Thoracic aorta (tissue), 2 donors: ENCODE measurements at places on chromosomes 12 and 14.
A peak's percentile ranks its signal among the peaks of the same experiment; 100 is the strongest.

DNA sequence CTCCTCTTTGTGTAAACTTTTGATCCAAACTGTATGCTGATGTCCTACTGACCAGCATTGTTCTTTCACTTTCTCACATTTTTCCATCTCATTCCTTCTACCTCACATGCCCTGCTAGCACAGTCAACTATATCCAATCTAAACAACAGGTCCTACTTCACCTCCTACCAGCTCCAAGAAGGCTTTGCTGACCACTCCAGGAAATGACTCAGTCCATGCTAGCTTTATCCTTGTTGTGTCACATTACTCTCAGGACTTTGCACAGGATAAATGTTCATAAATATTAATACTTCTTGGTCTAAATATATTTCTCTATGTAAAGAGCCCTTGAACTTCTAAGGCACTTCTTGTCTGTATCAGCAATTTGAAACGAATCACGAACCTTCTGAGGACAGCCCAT, 64.9 kb upstream of the PCED1B start:
- DNase-seq, result no peak

DNA sequence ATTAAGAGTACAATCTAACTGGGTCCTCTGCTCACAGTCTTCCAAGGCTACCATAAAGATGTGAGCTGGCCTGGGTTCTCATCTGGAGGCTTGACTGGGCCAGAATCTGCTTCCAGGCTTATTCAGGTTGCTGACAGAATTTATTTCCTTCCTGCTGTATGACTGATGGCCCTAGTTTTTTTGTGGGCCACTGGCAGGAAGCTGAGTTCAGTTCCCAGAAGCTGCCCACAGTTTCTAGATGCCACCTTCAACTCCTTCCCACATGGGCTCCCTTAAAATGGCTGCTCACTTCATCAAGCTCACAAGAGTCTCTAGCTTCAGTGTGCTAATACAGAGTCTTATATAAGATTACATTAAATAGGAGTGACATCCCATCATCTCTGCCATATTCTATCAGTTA, 121.7 kb upstream of the CAND1 start:
- DNase-seq, result no peak

- no peak for DNase-seq
Observed at GRCh38 chr14:39025810-39026627, 77.0 kb downstream of the SEC23A start.

DNA sequence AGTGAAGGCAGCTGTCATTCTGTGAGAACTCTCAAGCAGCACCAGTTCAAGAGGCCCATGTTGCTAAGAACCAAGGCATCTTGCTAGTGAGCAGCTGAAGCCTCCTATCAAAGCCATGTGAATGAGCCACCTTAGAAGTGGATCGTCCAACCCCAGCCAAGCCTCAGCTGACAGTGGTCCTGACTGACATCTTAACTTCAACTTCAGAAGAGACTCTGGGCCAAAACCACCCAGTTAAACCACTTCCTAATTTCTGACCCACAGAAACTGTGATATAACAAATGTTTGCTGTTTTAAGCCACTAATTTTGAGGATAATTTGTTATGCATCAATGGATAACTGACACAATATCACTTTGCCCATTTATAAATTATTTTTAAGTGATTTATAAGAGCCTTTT, 256.0 kb downstream of the RPAP3 start:
- no peak for DNase-seq

- DNase-seq, result no peak
Observed at GRCh38 chr14:96466918-96467317, 35.3 kb upstream of the PAPOLA start.

DNA sequence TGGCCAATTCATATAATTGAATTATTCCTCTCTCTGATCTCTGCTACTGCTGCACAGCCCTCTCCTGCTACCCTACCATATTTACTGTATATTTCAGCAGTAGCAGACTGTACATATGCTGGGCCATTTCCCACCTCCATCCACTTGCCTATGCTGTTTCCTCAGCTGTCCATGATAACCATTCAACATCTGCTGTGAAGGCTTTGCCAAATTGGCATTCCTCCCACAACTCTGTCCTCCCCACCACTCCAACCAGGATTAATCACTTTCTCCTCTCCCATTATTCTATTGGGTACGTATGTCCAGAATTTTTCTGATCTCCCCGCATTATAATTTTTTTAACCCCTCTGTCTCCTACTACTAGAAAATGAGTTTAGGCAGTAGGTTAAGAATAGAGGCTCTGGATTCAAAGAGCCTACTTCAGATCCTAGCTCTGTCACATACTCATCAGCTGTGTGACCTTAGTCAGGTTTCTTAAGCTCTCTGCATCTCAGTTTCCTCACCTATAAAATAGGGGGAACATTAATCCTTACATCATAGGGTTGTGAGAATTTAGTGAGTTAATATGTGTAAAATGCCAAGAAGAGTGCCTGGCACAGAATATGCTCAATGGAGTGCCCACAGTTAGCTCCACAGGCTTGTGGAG, 123.3 kb downstream of the KICS2 start:
- no peak for DNase-seq

DNA sequence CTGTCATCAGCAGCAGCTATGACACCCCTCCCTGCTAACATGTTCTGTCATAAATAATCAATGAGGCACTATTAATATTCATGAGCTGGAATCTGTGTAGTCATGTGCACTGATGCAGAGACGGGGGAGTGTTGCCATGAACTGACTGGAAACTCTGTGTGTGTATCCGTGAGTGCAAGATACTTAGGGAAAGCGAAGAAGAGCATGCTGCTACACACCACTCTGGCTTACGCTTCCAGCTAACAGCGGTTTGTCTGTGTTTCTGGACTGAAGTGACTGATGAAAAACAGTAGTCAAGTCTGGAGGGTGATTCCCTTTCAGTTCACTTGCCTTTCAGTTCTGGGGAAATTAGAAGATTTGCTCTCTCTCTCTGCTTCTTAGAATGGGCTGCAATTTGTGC, 249.4 kb downstream of the PDZRN4 start:
- DNase-seq, result no peak

DNA sequence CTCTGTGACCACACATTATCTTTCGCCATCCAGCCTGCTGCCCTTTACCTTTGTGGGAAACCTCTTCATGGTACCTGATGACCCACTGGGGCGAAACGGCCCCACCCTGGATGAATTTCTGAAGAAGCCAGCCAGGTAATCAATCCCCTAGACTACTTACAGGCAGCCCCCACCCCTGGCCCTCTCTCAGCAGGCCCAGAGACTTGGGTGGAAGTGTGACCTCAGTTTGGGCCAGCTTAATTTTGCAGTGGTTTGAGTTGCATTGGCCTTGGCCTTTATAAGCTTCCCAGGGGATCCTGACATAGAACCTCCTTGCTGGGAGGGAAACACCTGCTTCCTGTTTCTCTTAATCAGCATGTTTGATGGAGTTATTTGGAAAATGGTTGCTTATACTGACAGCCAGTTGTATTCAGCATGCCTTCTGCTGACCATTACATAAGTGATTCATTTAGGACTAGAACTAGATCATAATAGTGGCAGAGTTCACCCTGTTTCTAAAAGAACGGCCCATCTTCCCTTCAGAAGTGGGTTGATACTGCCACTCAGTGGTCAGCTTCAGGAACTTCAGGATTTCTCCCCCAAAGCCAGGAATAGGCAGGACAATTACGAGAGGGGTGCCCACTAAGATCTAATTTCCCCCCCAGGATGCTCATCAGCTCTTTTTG, 6.1 kb downstream of the SDR39U1 start:
- no peak for DNase-seq

DNA sequence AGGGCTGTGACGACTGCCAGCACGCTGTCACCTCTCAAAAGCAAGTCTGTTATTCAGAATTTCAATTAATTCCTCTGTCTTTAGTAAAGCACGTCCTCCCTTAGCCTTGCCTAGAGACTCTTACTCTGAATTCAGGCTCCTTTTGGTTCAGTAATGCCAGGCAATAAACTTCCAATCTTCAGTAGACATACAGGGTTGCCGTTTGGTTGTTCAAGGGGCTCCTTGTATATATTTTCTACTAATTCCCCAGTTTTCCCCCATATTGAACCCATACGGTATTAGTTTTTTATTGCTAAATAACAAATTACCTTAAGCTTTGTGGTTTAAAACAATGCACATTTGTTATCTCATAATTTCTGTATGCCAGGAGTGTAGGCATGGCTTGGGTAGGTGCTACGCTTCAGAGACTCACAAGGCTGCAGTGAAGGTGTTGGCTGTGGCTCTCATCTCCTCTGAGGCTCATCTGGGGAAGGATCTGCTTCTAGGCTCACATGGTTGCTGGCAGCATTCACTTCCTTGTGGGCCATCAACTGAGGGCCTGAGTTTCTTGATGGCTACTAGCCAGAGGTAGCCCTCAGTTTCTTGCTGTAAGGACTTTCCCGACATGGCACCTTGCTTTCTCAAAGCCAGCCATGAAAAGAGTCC, 7.3 kb upstream of the CLECL1 start:
- DNase-seq, result no peak

DNA sequence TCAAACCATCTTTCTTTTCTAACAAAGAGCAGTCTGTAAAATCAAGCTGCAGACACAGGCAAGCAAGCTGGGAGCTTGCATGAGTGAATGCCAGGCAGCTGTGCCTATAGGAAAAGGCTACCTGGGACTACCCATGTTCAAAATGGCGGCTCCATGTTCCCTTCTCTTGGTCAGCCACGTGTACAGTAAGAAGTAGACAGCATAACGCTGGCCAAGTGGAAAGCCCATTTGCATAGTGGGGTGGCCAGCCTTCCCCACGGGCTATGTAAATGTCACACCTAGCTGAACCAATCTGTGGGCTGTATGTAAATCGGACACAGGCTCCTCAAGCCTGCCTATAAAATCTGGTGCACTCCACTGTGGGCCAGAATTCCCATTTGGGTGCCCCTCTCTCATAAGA, 117.1 kb downstream of the SYT10 start:
- DNase-seq, result no peak

- no peak for DNase-seq
Observed at GRCh38 chr12:6866163-6866919, 990 bp upstream of the TPI1 start.

GRCh38 chr14:80602946-80603345, 338.6 kb downstream of the CEP128 start:
- DNase-seq, result no peak

GRCh38 chr14:78631551-78631950, 461.4 kb downstream of the NRXN3 start:
- no peak for DNase-seq

GRCh38 chr14:67508956-67509355, 20.4 kb upstream of the TMEM229B start:
- DNase-seq, result no peak

DNA sequence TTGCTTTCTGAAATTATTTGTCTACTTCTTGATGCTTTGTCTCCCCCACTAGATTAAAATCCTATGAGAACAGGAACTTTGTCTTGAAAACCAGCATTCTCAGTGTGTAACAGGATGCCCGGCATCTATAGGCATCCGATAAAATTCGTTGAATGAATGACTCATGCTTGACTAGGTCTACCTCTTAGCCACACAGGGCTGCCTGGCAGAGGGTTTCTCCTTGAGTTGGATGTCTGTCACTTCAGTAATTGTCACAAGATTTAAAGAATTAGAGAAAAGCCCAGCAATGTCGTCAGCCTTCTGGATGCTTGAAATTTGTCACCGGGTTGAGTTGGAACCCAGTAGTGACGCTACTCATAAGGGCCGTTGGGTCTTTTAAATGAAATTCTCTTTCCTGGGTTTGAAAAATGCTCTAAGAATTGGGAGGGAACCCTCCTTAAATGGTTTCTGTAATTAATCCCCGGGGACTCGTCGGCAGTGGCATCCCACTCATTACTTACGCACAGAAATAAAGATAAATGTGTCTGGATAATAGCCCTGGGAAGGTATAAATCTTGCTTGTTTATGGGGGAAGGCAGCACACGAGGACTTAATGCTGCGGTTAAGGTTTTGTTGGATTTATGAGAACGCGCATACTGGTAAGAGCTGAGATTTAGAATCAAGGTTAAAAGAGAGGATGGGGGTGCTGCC, 194.1 kb downstream of the AACS start:
- no peak for DNase-seq

DNA sequence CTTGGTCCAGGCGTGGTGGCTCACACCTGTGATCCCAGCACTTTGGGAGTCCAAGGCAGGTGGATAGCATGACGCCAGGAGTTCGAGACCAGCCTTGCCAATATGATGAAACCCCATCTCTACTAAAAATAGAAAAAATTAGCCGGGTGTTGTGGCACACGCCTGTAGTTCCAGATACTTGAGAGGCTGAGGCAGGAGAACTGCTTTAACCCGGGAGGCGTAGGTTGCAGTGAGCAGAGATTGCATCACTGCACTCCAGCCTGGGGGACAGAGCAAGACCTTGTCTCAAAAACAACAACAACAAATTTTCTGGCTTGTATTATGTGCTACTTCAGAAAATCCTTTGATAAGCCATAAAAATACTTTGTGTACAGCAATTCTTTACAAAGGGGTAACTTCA, 41.1 kb downstream of the LARP4 start:
- DNase-seq, result no peak

DNA sequence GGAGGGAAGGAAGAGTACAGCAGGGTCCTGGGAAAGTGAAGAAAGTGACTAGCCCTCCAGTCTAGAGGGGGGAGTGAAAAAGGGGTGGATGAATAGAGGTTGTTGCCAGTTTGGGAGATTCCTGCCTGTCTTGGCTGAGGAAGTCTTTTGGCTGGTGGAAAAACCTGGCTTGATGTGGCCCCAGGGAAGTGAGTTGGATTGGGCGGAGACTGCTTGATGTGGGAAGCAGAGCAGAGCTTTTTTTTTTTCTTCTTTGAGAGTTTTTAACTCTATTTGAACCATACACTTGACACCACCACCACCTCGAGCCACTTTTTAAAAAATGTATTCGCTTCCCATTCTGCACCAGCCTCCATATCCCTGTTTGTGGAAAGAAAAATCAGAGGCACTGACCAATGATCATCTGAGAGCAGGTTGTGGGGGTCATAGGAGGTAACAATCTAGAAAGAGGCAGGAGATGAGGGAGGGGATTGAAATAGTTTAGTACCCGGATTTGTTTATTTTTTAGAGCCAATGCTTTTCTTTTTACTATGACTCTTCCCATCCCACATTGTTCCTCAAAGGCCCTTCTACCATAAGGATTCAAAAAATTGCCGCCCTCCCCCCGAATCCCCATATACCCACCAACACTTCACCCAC, 690 bp upstream of the DTX3 start:
- peak; percentile 43 for DNase-seq

GRCh38 chr14:103839579-103839978, 7.8 kb downstream of the PPP1R13B start:
- DNase-seq, result no peak

DNA sequence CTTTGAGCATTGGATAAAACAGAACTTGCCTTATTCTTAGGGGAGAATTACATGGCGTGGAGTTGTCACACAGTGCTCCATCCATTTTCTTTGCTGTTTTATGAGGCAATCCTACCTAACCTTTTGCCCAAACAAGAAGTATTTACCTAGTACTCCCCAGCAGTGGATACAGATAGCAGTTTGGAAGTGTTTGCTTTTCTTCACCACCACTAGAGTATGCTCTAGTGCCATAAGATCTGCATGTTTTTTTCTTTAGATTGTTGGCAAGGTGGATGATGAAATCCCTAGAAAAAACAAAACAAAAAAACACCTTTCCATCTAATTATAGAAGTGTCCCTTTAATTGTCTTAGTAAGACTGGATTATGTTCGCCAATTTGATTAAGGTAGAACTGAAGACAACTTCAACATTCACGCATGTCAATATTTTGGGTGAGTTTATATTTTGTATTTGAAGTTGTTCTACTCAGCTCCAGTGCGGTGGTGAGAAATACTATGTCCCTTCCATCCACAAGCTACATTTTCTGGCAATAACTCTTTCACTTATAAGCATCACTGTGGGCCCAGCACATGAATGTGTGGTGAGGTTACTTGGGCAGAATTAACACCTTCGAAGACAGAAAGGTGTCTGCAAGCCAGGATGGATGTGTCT, 23.6 kb upstream of the TMEM260 start:
- no peak for DNase-seq
